Stimulated activated CD8-positive, alpha-beta memory T cell treated with anti-CD3 and anti-CD28 coated beads, Interleukin-7, amount 100 ng/mL, for 48 hours (primary cell): ENCODE measurements at places on chromosomes 7 and 10.

GRCh38 chr10:132962623-132963429 lies 20.5 kb upstream of the CFAP46 start:
- DNase-seq, result no peak

DNA sequence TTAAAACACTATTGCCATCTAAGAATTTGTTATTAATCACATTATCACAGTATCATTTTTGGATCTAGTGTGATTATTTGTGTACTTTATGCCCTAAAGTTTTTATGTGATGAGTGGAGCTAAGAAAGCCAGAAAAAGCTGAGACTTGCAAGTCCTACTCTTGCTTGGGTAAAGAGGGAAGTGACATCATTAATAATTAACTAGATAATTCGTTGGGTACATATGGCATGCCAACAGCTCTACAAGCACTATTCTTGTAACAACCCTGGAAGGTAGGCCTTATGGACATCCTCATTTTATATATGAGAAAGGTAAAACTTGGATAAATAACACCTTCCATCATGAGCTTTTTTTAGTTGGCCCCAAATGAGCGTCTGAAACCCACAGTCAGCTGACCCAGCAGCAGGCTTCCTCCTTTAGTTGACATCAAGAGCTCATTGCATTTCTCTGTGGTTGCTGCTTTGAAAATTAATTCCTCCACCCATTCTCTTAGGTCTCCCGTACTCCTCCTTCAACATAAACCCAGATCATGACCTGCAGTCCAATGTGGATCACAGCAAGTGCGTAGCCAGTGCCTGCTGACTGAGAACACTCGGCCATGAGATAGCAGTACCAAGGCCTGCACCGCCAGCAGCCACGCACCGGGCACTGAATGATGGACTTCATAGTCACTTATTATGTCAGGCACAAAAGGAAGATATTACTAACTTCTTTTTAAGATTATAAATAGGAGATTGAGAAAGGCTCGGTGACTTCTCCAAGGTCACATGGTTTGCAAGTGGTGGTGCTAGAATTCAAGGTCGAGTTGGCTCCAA lies 292.0 kb upstream of the AOAH start:
- DNase-seq, result no peak

- DNase-seq, result no peak
Measured at GRCh38 chr10:79173582-79174262, 105.0 kb downstream of the ZMIZ1 start.

GRCh38 chr10:103493362-103493915 lies at the start of gene NEURL1:
TSS of gene NEURL1 (plus strand) at chr10:103493705. CDS start at chr10:103494388, 683 bp downstream.
- DNase-seq, result no peak

DNA sequence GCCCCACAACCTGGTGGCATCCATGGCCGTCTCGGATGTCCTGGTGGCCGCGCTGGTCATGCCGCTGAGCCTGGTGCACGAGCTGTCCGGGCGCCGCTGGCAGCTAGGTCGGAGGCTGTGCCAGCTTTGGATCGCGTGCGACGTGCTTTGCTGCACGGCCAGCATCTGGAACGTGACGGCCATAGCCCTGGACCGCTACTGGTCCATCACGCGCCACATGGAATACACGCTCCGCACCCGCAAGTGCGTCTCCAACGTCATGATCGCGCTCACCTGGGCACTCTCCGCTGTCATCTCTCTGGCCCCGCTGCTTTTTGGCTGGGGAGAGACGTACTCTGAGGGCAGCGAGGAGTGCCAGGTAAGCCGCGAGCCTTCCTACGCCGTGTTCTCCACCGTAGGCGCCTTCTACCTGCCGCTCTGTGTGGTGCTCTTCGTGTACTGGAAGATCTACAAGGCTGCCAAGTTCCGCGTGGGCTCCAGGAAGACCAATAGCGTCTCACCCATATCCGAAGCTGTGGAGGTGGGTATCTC lies 1.1 kb downstream of the HTR5A start:
- DNase-seq, result no peak

GRCh38 chr7:115910541-115911164 lies 119.9 kb downstream of the TFEC start:
- no peak for DNase-seq

GRCh38 chr7:129630341-129630740 lies 18.8 kb downstream of the NRF1 start:
- DNase-seq, result no peak

DNA sequence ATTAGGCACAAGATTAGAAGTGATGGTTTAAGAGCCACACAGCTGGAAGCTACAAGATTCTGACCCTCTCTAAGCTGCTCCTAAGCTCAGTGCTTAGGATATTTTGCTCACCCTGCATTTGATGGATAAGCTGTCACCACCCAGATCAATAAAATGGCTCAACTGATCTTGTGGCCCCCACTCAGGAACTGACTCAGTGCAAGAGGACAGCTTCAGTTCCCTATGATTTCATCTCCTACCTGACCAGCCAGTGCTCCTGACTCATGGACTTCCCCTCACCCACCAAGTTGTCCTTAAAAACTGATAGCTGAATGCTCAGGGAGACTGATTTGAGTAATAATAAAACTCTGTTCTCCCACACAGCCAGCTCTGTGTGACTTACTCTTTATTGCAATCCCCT lies 833.8 kb downstream of the GRID1 start:
- DNase-seq, result no peak

DNA sequence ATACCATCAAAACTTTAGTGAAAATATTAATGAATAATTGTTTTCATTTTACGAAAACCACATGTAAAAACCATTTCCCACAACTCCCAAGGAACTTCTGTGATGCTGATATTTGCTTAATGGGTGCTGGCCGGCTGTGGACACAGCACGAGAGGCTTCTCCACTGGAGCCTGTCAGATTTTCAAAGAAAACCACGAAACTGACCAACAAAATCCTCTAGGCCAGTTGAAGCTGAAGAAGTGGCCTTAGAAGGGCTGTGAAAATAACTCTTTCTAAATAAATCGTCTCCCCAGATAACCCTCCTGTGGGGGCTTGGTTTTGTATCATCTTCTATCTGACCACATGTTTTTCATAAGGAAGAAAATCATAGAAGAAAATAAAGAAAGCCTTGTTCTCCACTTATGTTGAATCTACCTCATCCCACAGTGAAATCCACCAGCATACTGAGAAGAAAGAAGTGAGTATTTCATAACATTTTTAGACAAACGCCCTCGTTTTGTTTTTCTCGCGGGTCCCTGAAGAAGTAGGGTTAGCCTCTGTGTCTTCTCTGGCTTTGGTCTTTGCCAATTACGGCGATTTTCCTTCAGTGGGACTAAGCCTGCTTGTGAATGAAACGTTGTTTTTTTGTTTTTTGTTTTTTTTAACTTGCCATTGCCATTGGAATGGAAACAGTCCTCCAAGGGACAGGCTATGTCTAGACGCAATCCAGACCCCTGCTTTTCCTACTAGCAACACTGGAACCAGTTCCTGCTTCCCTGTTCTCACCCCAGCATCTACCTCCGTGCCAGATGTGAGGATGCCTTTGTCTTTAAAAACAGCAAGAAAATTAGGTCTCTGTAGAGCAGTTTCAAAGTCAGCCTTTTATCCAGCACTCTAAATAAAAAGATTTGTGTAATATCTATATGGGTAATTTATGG lies 123.9 kb downstream of the ADAM12 start:
- DNase-seq, result no peak

GRCh38 chr7:149409895-149410294 lies 51.0 kb downstream of the ZNF777 start:
- DNase-seq, result no peak

DNA sequence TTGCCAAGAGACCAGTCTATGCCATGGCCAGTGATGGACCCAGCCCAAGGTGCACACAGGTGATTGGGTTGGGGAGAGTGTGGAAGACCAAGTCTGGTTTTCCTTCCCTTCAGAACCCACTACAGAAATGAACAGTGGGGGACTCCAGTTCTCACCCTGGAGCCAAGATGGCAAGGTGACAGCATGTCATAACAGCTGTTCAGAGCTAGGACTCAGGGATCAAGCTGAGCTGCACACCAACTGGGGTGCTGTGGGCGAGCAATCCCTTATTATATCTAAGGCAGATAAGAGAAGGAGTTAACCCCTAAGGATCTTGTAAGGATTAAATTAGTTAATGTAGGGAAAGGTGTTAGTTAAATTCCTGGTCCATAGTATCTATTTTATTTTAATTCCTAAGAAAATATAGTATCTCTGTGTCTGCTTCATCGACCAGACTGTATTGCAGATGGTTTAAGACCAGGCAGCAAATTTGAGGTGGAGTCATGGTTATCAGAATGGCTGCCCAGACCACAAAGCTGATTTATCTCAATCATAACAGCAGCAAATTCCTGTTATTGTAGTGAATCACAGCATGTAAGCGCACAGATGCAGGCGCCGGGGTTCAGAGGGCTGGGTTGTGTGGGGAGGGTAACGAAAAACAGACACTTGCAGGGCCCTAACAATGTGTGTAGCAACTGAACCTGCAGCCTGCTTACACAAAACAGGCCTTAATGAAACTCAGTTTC lies 208.7 kb upstream of the ZNF32 start:
- DNase-seq, result no peak

GRCh38 chr10:96565774-96566173 lies 21.0 kb downstream of the TM9SF3 start:
- no peak for DNase-seq

DNA sequence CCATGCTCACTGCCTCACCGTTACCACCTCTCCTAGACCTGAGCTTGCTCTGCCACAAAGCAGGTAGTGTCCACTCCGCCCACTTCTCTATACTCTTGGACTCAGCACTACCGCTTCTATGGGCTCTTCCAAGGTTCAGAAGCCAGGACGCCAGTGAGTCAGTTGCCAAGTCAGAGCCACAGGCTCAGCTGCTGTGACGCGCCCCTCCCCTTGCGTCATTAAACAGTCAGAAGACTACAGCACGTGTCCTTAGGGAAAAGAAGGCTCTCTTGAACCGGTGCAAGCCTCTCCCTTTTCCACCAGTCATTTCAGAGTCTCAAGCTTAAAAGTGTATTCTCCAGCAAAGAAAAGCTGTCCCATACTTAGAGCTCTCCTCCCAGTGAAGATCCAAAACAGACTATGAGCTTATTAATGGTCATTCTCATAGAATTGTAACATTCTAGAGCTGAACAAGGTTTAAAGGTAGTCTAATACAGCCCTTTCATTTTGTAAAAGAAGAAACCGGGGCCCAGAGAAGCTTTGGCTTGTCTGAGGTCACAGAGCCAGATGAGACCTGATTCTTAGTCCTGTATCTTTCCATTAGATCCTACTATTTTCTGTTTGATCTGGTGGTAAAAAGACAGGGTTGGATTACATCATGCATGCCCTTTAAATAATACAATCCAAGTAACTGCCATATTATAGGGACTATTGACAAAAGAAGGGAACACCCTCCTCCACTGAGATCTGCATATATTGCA lies 40.9 kb upstream of the MET start:
- DNase-seq, result no peak
